Activated CD4-positive, alpha-beta T cell treated with anti-CD3 and anti-CD28 coated beads, Interleukin-10, Interleukin-2, amounts not matched to agents 100 ng/mL and 50 ng/mL, durations not matched to agents 16 hours and 8 hours (primary cell): ENCODE measurements at places on chromosomes 7 and 10.
A peak's percentile ranks its signal among the peaks of the same experiment; 100 is the strongest.

DNA sequence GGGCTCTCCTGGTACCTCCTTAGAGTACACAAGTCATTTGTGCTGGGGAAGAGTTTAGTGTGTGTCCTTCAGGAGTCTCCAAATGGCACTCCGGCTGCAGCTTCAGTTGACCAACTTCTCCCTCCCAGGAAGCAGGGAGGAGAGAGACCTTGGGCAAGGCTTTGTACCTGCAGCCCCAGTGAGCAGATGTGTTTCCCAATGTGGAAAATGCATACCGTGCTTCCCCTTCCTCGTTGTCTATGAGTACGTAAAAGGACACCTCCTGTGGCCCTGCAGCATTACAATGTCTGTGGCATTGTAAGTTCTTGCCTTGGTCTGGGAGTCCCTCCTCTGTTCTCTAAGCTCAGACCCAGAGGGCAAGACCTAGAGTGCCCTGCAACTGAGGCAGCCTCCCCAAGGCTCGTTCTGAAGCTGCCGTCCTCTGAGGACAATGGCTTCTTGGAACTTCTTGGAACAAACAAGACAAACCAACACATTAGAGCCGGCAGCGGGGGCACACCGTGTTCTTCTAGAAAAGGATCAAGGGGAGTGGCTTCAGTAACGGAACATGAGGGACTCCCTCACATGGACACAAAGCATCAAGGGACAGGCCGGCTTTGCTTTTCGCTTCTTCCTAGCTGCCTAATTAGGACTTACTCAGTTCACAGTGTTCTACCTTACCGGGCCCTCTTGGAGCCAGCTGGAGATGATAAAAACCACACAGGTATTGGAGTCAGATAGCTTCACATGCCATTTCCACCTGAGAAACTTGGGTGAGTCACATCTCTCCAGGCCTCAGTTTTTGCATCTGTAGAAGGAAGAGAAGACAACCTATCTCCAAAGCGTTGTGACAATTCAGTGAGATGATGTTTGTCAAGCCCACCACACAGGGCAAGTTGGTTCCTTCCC lies 20.9 kb upstream of the PPA1 start:
- no peak for DNase-seq

GRCh38 chr7:25831062-25831691 lies 320.8 kb upstream of the NFE2L3 start:
- DNase-seq, result no peak

DNA sequence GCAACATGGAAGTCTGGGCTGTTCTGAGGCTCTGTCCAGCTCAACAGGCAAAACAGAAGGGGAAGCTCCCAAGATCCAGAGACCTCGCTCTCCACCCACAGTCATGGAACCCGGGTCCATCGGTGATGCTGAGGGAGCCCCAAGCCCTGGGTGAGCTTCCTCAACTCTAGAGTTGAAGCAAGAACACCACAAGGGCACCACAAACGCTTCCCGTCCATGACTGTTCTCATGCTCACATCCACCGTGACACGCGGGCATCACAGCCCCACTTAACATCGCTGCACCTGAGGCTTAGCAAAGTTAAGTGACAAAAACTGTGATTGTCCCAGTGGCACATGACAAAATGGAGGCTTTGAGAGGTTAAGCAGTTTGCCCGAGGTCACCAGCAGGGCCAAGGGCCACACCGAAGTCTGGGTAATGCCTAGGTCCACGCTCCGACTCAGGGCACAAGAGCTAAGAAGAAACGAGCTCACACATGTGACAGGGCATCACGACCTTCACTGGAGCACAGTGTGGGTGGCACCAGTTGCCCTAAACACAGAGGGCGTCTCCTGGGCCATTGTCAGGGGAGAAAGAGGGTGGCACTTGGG lies 110.6 kb downstream of the OAT start:
- DNase-seq, result no peak

GRCh38 chr10:74103560-74104258 lies 46.9 kb downstream of the AP3M1 start:
- peak; percentile 53 for DNase-seq

GRCh38 chr10:17100586-17100985 lies 29.0 kb downstream of the CUBN start:
- DNase-seq, result no peak

- peak; percentile 9 for DNase-seq
Observed at GRCh38 chr7:33903791-33904680, 1.3 kb upstream of the BMPER start.
